ENCODE measurements at places on chromosomes 12 and 14.

DNA sequence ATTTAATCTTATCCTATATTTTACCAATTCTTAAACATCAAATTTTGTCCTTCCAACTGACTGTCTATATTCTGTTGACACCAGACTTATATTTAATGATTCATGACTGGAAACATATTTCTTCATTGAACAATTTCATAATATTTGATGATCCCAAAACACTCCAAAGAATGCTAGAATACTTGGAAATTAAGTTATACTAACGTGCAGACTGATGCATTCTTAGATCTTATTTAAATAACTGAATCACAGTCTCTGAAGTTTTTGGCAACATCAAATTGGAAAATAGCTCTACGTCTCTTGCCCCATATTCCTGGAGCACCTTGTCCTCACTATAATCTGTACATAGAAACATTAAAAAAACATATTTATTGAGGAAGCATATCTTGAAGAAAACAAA lies 127.4 kb downstream of the HMGA2 start:
- no peak for DNase-seq

DNA sequence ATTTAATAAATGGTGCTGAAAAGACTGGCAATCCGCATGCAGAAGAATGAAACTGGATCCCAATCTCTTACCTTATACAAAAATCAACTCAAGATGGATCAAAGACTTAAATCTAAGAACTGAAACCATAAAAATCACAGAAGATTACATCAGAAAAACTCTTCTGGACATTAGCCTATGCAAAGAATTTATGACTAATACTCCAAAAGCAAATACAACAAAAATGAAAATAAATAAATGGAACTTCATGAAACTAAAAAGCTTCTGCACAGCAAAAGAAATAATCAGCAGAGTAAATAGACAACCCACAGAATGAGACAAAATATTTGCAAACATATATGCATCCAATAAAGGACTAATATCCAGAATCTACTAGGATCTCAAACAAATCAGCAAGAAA lies 14.3 kb upstream of the CLEC1A start:
- no peak for DNase-seq

DNA sequence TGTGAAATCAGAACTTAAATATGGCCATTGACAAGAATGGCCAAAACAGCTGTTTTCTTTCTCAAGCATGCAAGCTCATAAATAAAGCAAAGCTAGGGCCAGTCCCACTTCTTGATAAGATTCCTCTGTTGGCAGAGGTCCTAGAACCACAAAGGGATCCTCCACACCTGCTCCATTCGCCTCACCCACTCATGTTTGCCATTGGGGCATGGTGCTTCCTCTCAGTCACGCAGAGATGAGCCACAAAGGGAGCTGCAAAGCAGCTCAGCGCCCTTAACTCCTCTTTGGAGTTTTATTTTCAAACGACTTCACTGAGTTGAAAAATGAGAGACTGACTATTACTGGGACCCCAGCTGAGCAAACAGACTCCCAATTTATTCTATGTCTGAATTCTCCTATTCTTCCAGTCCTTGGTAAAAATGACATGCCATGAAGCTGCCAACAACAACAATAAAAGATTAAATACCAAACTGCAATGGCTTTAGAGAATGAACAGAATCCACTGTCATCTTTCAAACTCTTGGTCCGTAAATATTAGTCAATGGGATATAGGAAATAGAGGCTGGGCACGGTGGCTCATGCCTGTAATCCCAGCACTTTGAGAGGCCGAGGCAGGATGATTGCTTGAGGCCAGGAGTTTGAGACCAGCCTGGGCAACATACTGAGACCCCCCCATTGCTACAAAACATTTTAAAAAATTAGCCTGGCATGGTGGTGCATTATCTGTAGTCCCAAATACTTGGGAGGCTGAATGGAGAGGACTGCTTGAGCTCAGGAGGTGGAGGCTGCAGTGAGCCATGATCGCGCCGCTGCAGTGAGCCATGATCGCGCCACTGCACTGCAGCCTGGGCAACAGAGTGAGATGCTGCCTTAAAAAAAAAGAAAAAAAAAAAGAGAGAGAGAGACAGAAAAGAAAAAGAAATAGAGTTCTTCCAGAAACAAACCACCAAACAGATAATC lies 16.4 kb downstream of the MANSC1 start:
- no peak for DNase-seq

GRCh38 chr12:724194-724855 lies 28.1 kb upstream of the WNK1 start:
- DNase-seq: no peak

GRCh38 chr14:81989211-81989610 lies 455.6 kb upstream of the SEL1L start:
- no peak for DNase-seq

- DNase-seq: no peak
Measured at GRCh38 chr12:85057370-85057963, 21.3 kb downstream of the LRRIQ1 start.
